ENCODE measurements at places on chromosomes 11 and 22. TPM values are rescaled to one million over a fixed set of nuclear protein-coding genes. Genes with fewer than 3 reads are reported as not detected.

OTOG gene
- not detected for total RNA-seq

ART5 gene
- total RNA-seq, result not detected

MPEG1 gene
- not detected for total RNA-seq

CHST1 gene
- not detected for total RNA-seq

IMMP1L gene
- 19.9 TPM for total RNA-seq

- no peak overlapping the region for H3K27ac ChIP-seq
- no peaks in the 10 kb centered on the region for H3K36me3 ChIP-seq
- peaks cover 39% of the 10 kb centered on the region for H3K27me3 ChIP-seq
- no peak for DNase-seq
- H3K4me1 ChIP-seq, result no peaks in the 10 kb centered on the region
Measured at GRCh38 chr11:125319649-125320048, 155.1 kb downstream of the PKNOX2 start.

- H3K4me3 ChIP-seq, result no peak overlapping the region
- H3K27ac ChIP-seq, result peak overlapping the region; percentile 72
- peaks cover 44% of the 10 kb centered on the region for H3K4me1 ChIP-seq
Measured at GRCh38 chr11:73388265-73389133, 12.3 kb downstream of the RELT start.

DNA sequence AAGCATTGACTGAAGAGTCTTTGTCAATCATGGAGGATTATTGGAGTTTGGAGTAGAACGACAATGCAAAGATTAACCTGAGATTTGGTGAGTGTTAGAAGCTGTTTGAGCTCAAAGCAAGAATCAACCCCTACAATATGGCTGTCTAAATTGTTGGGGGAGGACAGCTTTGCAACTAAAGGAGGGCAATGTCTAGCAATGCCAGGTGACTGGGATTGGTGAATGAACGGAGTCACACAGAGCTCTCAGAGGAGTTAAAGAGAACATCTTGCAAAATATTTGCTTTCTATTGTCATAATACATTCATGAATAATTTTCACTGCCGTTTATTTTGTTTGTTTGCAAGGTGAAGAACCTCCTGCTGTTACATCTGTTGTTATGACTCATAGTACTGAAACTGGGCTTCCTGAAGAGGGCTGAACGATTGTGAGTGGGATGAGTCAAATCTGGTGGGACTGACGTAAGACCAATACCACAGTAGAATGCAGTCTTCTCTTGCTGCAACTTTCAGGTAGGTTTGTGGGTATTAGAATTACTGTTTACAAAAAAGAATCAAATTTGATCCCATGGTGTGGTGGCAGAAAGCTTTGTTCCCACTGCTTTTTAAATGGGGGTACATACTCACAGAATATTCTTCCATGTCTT is 281.9 kb downstream of the CADM1 start:
- H3K4me3 ChIP-seq, result peak overlapping the region; percentile 43
- H3K36me3 ChIP-seq, result peaks cover 18% of the 10 kb centered on the region
- DNase-seq, result peak; percentile 84
- peaks cover 39% of the 10 kb centered on the region for H3K27me3 ChIP-seq
- peaks cover 51% of the 10 kb centered on the region for H3K4me1 ChIP-seq

GRCh38 chr11:13429836-13430235 is 33.2 kb downstream of the BTBD10 start:
- H3K27me3 ChIP-seq, result no peaks in the 10 kb centered on the region
- no peak overlapping the region for H3K27ac ChIP-seq
- H3K36me3 ChIP-seq, result peaks cover 38% of the 10 kb centered on the region
- no peak overlapping the region for H3K4me3 ChIP-seq
- DNase-seq, result no peak

DNA sequence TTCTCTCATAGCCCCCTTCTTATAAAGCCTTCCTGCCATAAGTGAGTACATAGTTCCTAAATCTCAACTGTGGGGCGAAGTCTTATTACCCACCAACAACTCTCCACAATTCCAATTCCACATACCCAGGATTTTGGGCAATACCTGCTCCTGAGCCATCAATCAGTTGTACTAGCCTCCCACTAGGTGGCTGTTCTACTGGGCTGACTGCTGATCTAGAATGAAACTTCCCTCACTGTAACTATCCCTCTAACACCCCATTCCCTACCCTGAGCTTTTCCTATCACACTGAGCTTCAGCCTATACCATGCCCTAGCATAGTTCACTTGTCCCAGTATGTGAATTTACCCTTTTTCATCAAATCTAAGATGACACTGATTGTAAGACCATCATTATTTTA is 52.5 kb downstream of the RRAS2 start:
- no peaks in the 10 kb centered on the region for H3K36me3 ChIP-seq
- H3K27ac ChIP-seq, result no peak overlapping the region
- no peak for DNase-seq
- H3K4me1 ChIP-seq, result peaks cover 16% of the 10 kb centered on the region
- H3K4me3 ChIP-seq, result no peak overlapping the region

- H3K27ac ChIP-seq, result no peak within 1 kb of the TSS
- peak within 1 kb of the TSS; percentile 56 for H3K4me3 ChIP-seq
- DNase-seq, result peak; percentile 51
- H3K36me3 ChIP-seq, result peaks cover 3% of the 10 kb centered on the region
Measured at GRCh38 chr11:118607401-118608359, at the start of gene PHLDB1. Gene PHLDB1, plus strand, starts transcription at chr11:118607615. Its CDS starts 6,222 bp downstream, at chr11:118613837.

DNA sequence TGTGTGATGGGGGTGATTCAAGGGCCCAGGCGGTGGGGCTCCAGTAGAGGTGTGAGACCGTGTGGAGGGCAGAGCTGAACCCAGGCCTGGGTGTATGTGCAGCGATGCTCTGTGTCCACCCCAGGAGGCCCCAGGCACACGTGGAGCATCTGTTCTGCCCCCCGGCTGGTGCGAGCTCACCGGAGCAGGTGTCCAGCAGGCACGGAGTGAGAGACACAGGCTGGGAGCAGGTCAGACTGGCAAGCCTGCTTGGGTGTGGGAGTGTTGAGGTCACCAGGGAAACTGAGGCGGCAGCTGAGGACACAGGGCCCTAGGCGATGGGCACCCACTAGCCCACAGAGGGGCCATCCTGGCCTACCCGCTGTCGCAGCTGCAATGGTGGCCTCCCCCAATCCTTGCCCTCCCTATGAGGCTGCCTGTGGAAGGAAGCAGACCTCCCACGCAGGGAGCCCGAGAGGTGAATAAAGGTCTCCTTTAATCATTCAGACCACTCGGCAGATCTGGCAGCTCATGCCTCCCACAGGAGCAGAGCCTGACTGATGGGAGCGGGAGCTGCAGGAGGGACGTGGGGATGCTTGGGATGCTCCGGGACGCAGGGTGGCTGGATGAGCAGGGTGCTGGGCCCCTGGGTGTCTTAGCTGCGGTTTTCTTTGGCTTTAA is 1165.1 kb downstream of the BRD1 start:
- H3K4me3 ChIP-seq, result no peak overlapping the region
- H3K27me3 ChIP-seq, result no peaks in the 10 kb centered on the region

GRCh38 chr11:69425895-69426544 is 55.4 kb upstream of the LINC01488 start:
- H3K4me3 ChIP-seq, result no peak overlapping the region
- H3K27ac ChIP-seq, result no peak overlapping the region
- peak; percentile 53 for DNase-seq
- peaks cover 13% of the 10 kb centered on the region for H3K27me3 ChIP-seq
- peaks cover 13% of the 10 kb centered on the region for H3K4me1 ChIP-seq
- H3K36me3 ChIP-seq, result no peaks in the 10 kb centered on the region

DNA sequence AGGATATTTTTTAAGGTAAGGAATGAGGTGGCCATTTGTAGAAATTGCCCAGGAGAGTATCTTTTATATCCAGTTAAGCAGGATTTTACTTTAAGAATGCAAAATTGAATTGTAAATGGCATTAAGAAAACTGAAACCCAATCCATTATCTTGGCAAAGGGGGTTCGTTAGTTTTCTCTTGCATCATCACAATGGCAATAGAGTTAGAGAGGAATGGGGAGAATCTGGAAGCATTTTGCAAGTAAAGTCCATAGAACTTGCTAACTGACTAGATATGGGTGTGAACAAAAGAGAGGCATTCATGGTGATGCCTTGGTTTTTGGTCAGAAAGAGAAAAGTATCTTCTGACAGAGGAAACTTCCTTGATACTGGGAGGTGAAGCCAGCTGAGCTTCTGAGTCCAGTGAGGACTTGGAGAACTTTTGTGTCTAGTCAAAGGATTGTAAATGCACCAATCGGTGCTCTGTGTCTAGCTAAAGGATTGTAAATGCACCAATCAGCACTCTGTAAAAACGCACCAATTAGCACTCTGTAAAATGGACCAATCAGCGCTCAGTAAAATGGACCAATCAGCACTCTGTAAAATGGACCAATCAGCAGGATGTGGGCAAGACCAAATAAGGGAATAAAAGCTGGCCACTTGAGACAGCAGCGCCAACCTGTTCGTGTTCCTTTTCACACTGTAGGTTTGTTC is 3.6 kb upstream of the CCDC117 start:
- H3K27me3 ChIP-seq, result peaks cover 7% of the 10 kb centered on the region
- peaks cover 8% of the 10 kb centered on the region for H3K36me3 ChIP-seq
- no peak overlapping the region for H3K27ac ChIP-seq
- peaks cover 11% of the 10 kb centered on the region for H3K4me1 ChIP-seq
- H3K4me3 ChIP-seq, result no peak overlapping the region

GRCh38 chr11:121082670-121083069 is 18.4 kb upstream of the TECTA start:
- no peak overlapping the region for H3K4me3 ChIP-seq
- H3K36me3 ChIP-seq, result peaks cover 8% of the 10 kb centered on the region
- DNase-seq, result no peak

Data from activated CD8-positive, alpha-beta memory T cell treated with anti-CD3 and anti-CD28 coated beads, Interleukin-2, amount 10 ng/mL, durations not matched to agents 7 days and 5 days (primary cell).